AG09319 (cell line): ENCODE measurements at places on chromosomes 11 and 22.

DNA sequence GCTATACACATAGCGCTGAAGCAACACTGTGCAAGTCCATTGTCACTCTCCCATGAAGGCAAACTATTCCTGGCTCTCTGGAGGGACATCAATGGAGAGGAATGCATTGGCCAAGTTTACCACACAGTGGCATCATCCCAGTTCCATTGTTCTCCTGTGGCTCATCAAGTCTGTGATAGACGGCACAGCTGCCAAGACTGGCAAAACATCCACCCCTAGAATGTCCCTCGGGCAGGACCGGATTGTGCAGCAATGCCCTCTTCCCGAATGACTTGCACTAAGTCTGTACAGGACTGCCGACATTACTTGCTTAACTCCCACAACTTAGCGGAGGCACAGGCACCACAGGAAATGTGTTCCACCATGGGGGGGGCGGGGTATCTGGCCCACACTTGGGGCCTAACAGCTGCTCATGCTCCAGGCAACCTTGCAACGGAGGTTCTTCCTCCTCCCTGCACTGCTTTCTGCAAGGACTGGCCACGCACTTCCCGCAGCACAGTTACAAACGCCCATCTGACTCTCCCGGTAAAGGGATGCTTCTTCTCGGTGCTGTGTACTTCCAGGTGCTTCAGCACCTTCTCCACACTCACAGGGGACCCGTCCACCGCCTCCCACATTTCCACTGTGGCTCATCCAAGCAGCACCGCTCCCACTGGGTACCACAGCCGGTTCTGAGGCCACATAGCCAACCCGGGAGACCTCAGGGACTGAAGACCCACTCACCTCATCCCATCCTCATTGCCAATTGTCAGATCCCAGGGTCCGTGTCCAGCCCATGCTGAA, 1309.6 kb upstream of the RAG2 start:
- no peak for DNase-seq

DNA sequence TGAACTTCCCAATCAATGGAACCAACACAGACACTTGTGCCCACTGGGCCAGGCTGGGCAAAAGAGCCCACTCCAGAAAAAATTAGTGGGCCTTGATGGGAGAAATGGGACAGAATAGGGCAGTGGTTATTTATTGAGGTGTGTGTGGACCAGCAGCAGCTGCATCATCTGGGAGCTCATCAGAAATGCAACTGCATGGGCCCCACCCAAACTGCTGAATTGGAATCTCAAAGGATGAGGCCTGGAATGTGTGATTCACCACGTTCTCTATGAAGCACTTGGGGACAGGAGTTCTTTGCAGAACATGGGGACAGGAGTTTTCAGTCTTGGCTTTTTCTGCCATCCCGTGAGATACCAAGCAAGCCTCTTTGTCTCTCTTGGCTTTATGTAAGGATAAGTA, 255.6 kb upstream of the PLET1 start:
- no peak for DNase-seq

GRCh38 chr11:36412781-36413383, 97.2 kb downstream of the TRAF6 start:
- DNase-seq, result no peak

- DNase-seq, result no peak
Measured at GRCh38 chr11:37947821-37948220, 1349.8 kb upstream of the RAG2 start.

GRCh38 chr22:37843741-37844089, 419 bp downstream of the ANKRD54 start:
- no peak for DNase-seq

DNA sequence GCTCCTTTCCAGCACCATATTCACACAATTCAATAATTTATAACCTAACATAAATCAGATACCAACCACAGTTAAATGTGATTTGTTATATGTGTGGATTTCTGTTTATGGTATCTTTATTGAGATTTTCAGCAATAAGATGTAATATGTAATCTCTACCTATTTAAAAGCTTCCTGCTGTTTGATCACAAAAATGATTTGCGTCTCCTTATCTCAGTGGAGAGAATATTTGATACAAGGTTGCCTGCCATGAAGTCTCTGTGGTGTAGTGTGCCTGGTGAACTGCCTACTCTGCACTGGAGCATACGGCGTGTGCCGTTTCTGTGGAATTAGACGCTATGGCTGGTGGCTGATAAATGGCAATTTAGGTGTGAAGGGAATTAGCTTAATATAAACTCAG, 741.1 kb downstream of the NELL1 start:
- no peak for DNase-seq

GRCh38 chr11:66749091-66749490, 20.1 kb upstream of the SPTBN2 start:
- DNase-seq, result no peak

DNA sequence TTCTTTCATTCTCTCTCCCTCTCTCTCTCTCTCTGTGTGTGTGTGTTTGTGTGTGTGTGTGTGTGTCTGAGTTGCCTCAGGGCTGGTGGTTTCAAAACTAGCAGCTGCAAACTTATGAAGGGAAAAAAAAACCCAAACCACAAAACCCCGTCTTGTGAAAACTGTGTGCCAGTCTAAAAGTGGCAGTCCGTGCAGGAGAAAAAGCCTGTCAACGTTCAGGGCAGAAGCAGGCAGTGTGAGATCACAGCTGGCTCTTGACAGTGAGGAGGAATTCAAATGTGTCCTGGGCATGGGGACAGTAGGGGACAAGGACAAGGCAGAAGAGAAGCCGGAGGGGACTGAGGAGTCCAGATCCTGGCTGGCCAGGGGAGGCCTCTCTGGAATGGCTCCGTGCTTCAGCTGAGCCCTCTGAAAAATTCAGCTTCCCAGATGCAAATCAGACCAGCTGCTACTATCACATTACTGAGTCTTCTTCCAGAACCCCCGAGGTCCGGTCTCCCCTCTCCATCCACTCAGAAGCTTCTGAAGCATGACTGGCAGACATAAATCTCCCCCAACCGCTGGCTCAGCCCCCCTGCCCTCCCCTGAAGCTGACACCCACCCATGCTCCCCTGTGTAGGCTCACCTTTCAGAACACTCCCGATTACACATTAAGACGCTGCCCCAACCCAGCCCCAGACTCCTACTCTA, 31.9 kb downstream of the FLI1 start:
- DNase-seq, result peak; percentile 38

GRCh38 chr22:42163515-42163914, 32.9 kb upstream of the CYP2D6 start:
- DNase-seq, result no peak

DNA sequence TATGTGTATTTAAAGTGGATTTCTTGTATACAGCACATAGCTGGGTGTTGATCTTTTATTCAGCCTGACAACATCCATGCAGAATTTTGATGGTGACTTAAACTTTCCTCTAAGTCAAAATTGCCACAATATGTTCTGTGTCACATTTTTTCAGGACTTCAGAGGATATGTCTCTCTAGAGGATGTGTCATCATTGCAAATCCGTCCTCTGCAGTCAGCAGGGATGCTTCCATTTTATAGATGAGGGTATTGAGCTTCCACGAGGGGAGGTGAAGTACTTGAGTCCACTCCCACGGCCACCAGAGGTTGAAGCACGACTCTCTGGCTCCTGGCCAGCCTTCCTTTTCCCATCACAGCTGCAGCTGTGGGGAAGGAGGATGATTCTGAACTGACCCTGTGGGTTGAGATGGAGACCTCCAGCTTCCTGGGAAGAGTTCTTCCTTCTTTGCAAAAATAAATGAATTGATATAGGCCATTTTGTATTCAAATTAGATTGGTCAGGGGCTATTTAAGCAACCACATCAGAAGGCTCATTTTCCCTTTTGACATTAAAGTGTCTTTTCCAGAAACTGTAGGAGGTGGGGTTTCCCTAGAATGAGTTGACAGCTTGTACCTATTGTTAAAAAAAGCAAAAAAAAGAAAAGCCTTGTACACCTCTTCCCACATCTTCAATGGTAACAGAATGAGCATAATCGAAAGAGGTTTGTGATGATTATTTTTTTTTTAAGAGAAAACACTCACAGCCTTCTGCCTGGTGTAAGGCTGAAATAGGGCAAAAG, 55.2 kb upstream of the MYEOV start:
- no peak for DNase-seq

GRCh38 chr22:30414525-30415047, 11.0 kb upstream of the MTFP1 start:
- no peak for DNase-seq

GRCh38 chr11:83070731-83071566, 748 bp downstream of the RAB30 start:
- DNase-seq, result no peak

- no peak for DNase-seq
Measured at GRCh38 chr11:62103986-62104385, 19.8 kb upstream of the INCENP start.

DNA sequence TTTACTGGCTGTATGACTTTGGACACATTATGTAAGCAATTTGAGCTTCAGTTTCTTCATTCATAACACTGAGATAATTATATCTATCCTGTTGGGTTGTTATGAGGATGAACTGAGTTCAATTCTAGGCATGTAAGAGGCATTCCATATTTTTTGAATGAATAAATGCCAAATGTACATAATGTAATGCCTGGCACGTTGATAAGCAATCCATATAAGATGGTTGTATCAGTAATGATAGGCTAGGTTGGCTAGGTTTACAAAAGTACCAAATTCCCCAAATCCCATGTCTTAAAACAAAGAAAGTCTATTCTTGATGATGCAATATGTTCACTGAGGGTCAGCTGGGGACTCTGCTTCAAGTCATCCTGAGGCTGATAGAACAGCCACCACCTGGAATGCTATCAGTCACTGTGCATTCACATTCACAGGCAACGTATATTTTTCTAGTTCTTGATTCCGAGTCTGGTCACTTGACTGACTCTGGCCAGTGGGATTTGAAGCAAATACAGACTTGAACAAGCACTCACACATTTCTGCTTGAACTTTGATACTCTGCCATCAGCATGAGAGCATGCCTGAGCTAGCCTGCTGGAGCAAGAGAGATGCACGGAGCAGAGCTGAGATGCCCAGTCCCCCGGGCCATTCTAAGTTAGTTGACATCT, 104.0 kb upstream of the TIMP3 start:
- DNase-seq, result no peak

GRCh38 chr11:3022300-3022967, 30.3 kb upstream of the NAP1L4 start:
- peak; percentile 31 for DNase-seq

GRCh38 chr11:96783311-96783710, 393.5 kb downstream of the JRKL start:
- DNase-seq, result no peak

GRCh38 chr11:61616434-61616833, 35.6 kb upstream of the SYT7 start:
- no peak for DNase-seq

- DNase-seq, result no peak
Measured at GRCh38 chr11:126477535-126478305, 122.2 kb downstream of the ST3GAL4 start.

DNA sequence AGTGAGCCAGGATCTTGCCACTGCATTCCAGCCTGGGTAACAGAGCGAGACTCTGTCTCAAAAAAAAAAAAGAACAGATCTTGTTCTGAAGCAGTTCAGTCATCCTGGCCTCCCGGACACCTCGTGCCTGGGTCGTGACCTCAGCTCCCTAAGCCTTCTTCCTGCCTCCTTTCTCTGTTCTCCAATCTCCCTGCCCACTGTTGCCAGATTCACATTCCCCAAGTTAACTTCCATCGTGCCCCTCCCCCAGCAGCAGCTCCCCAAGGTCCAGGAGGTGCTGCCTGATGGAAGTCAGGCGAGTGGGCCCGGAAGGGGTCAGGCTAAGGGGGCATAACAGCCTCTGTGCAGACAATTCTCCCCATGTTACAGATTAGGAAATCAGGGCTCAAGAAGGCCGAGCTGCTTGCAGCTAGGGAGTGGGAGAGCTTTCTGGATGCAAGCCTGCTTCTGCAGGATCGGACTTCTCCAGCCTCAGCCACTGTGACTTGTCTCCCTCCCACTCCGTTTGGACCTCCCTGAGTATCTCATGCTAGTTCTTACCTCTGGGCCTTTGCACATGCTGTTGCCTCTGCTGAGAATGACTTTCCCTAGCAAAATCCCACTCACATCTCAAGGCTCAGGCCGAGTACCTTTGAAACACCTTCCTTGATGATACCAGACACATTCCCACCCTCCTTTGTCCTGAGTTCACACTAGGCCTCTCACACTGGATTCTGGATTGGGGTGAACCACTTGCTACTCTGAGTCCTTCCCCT, 14.3 kb upstream of the TMEM184B start:
- DNase-seq, result no peak

DNA sequence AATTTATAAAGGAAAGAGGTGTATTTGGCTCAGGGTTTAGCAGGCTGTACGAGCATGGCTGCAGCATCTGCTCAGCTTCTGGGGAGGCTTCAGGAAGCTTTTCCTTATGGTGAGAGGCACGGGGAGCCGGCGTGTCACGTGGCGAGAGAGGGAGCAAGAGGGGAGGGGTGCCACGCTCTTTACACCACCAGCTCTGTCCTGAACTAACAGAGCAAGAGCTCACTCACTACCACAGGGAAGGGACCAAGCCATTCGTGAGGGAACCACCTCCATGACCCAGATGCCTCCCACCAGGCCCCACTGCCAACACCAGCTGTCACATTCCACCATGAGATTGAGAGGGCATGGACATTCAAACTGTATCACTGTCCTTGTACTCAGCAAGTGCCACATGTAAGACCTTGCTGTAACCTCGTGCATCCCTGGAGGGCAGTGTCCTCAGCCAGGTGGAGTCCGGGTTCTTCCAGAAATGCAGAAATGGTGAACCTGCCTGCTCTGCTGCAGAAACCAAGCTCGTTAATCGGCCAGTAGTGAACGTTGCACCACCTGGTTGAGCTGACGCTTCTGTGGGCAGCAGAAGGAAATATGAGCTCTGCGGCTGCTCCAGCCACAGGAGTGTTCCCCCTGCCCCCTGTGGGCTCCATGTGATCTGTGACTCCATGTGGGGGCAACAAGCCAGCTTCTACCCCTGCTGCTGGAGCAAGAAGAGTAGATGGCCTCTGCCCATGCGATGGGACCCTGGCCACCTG, 368.6 kb downstream of the TBC1D22A start:
- no peak for DNase-seq

DNA sequence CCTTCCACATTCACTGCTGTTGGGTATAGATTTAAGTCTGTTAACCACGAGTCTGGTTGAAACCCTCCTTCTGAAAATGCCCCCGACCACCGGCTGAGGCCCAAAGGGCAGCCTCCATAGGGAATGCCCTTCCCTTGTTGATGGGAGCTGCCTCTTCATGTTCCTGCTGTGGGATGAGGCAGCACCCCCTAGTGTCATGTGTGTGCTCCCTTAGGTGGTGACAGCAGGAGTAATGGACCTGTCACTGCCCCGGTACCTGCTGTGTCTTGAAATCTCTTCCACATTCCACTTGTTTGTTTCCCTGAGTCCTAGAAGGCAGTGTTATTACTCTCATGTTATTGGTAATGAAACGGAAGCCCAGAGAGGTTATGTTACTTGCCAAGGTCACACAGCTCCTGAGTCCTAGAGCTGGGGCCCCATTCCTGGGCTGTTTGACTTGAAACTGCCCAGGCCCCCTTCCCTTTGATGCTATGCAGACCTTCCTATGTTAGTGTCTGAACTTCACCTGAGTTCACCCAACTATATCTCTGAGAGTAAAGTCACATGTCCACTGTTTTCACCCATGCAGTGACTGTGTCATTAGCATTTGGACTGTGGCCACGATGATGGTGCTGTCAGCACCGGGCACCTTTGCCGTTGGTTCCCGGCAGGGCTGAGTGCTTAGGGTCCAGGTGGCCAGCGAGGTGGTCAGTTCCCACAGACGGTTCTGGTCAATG, 234.3 kb downstream of the TBC1D22A start:
- no peak for DNase-seq
